ENCODE measurements at places on chromosomes 2 and 18. TPM values are rescaled to one million over a fixed set of nuclear protein-coding genes. Genes with fewer than 3 reads are reported as not detected.

DNA sequence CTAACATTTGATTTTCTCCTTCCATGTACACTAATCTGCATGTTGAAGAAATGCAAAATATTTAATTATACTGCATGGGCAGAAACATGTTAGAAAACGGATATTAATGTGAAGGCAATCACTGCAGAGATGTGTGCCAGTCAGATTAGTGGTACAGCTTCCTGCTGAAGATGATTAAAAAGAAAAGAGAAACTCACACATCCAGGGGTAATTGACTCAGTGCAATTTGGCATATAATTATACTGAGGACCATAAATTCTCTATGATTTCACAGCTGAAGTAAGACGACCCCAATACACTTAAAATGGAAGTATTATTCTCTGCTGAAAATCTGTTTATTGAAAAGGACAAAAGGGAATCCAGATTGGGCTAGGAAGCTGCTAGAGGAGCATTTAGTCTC lies 243.4 kb downstream of the TGIF1 start:
- no peaks in the 10 kb centered on the region for H3K27me3 ChIP-seq
- DNase-seq: no peak
- H3K4me1 ChIP-seq: peaks cover 5% of the 10 kb centered on the region
- no peaks in the 10 kb centered on the region for H3K36me3 ChIP-seq

Gene MYO5B
- total RNA-seq: 43.8 TPM

DNA sequence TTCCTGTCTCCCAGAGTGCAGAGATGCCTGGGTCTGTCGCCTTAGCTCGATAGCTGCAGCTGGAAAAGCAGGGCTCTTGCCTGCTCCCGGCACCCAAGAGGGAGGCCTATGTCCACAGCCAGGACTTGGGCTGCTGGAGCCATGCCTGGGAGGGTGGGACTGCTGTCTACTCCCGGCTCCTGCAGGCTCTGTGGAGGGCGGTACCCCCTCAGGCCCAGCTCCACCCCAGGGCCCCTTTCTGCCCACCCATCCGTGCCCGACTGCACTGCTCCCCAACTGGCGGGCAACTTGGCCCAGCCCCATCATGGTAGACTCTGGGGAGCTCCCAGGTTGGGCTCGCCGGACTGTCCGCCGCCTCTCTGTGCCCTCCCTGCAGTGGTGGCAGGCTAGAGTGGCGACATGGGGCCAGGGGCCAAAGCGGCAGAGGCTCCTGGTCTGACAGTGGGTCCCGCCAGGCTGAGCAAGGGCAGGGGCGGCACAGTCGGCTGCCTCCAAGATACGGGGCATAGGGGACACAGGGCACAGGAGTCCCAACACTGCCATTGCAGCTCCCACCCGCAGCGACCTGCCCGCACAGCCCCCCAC lies 901.0 kb downstream of the CCDC85A start:
- no peak overlapping the region for H3K27ac ChIP-seq
- H3K27me3 ChIP-seq: no peaks in the 10 kb centered on the region
- no peaks in the 10 kb centered on the region for H3K36me3 ChIP-seq
- H3K4me1 ChIP-seq: no peaks in the 10 kb centered on the region
- DNase-seq: no peak

- no peak overlapping the region for H3K4me3 ChIP-seq
- H3K4me1 ChIP-seq: peaks cover 2% of the 10 kb centered on the region
- DNase-seq: peak; percentile 38
- H3K27ac ChIP-seq: no peak overlapping the region
- no peaks in the 10 kb centered on the region for H3K27me3 ChIP-seq
These were observed 25.7 kb downstream of the SRBD1 start for GRCh38 chr2:45585267-45585861.

Gene FBXO36
- total RNA-seq: 5.4 TPM

Gene DTNA
- 22.3 TPM for total RNA-seq

DNA sequence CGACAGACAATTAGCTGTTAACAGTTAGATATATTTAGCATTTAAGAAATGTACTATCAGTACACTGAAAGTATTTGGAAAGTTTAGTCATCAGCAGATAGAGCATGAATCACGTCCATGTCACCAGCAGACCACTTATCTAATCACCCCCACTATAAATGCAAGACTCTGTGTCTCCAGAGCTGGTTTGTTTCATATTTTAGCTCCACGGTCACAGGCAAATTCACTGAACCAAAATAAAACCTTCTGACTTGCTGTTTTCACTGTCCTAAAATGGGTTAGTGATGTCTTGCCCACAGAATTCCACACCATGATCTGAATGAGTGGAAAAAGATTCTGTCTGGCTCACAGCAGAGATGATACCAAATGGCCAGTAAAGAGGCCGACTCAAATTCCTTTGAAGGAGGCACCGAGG lies 64.9 kb downstream of the CDH2 start:
- no peaks in the 10 kb centered on the region for H3K4me1 ChIP-seq
- H3K27ac ChIP-seq: no peak overlapping the region

DNA sequence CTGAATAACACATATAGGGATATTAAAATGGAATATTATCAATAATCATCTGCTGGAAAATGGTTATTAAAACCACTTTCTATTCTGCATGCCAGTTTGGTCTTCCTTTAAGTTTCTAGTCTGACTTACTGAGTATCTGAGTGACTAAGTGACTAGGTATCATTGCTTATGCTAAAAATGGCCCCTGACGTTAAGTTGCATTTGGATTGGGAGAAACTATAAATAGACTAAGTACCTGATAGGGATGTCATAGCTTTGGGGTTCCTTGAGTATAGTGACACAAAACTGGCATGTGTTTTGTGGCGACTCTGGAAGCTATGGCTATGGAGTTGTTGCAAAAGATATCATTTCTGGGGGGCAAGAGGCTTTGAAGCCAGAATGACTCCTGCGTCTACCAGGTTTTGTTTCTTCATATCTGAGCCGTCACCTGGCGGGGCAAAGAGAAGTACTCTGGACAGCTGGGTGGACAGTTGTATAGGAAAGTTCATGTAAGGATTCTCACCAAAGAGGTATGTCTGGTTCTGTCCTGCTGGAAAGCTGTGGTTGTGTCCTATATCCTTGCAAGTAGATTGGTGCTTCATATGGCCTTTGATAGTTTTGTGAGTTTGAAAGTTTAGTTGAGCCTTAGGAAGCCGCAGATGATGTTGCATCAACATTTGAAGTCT lies 17.9 kb downstream of the ITGAV start:
- DNase-seq: no peak
- H3K27me3 ChIP-seq: no peaks in the 10 kb centered on the region
- H3K36me3 ChIP-seq: no peaks in the 10 kb centered on the region
- no peak overlapping the region for H3K4me3 ChIP-seq
- H3K27ac ChIP-seq: no peak overlapping the region

Gene GPBAR1
- 3.2 TPM for total RNA-seq

- no peak overlapping the region for H3K27ac ChIP-seq
- peaks cover 10% of the 10 kb centered on the region for H3K36me3 ChIP-seq
- no peaks in the 10 kb centered on the region for H3K27me3 ChIP-seq
These were observed 12.0 kb downstream of the MRPL35 start for GRCh38 chr2:86211033-86211795.

Gene PRKAG3
- not detected for total RNA-seq

Data from kidney (tissue), 22 donors.